ENCODE measurements at places on chromosomes 2 and 18.
A peak's percentile ranks its signal among the peaks of the same experiment; 100 is the strongest.

GRCh38 chr18:55487997-55488396 is 100.0 kb downstream of the TCF4 start:
- DNase-seq: no peak

DNA sequence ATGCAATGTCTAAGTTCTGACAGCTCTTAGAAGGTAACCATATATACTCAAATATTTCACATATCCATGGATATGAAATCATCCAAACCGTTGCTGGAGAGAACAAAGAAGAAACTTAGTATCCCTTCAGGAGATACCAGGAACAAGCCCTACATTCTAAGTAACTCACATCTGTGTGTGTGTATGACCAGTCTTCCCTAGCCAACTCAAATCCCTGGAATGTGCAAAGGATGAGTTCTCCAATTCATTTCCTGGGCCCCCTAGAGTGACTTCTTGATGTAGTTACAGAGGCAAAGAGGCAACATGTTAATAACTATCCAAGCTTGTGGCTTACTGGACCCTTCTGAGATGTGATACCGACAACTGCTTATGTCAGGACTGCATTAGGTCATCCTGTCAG is 20.1 kb downstream of the TPGS2 start:
- DNase-seq: no peak

- no peak for DNase-seq
These were observed 2.3 kb upstream of the GATA6 start for GRCh38 chr18:22167091-22167470.

- DNase-seq: no peak
These were observed 171.1 kb upstream of the CCDC150 start for GRCh38 chr2:196468394-196468793.

GRCh38 chr18:71995904-71996465 is 548.2 kb downstream of the CBLN2 start:
- DNase-seq: no peak

- DNase-seq: no peak
These were observed 117.1 kb upstream of the KLHL14 start for GRCh38 chr18:32889615-32890593.

GRCh38 chr2:207473049-207473930 is 56.5 kb upstream of the CREB1 start:
- no peak for DNase-seq

DNA sequence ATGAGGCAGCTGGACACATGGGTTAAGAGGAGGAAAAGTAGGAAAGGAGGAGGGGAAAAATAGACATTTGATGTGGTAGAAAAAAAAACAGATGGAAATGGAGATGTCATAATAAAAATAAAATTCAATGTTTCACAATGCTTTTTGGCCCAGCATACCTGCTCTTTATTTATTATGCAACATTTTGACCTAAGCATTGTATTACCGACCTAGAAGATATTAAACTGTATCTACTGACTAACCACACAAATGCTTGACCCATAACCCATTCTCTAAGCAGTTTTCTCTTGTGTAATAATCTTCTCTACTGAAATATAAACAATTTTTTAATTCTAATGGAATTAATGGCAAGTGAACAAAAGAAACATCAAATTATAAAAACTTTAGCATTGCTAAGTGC is 362.3 kb downstream of the FBXO15 start:
- DNase-seq: no peak

GRCh38 chr2:239138610-239139009 is 262.2 kb downstream of the HDAC4 start:
- DNase-seq: no peak

DNA sequence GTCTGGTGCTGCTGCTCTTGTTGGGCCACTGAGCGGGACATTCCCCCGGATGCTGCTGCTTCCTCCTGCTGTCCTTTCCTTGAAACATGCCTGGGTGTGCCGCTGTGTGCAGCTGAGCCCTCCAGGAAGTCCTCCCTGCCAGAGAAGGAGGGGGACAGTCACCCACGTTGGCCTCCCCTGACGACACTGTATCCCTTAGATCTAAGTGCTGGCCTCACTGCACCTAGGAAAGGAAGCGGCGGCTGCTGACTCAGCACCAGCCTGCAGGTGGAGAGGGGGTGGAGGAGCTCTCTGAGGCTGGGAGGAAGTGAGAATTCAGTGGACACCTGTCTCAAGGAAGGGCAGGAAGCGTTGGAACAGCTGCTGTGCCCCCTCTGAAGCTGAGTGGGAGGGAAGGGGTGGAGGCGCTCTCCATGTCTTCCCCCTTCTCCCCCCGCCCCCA is 239.8 kb downstream of the HAUS1 start:
- peak; percentile 22 for DNase-seq
